ENCODE measurements at places on chromosomes 5 and 9.

DNA sequence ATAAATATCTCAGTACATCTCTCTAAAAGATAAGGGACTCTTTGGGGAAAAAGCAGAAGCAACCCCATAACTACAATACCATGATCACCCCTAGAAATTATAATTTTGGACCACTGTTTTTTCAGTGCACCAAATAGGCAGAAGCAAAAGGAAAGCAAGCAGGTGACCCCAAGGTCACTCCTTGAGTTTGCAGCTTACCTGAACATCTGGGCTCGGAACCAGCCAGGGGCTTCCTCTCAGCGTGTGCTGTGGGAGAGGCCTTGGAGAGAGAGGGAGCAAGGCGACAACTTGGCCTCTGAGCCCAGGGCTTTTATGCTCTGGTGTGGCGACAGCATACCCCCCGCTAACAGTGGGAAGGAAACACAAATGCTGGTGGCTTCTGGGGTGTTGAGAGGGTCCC is 16.8 kb downstream of the BNIP1 start:
- no peak for DNase-seq

- no peak for DNase-seq
Observed at GRCh38 chr9:135330307-135330631, 149.3 kb upstream of the PPP1R26 start.

GRCh38 chr5:1651971-1652872 is 128.5 kb upstream of the LPCAT1 start:
- DNase-seq, result no peak

- no peak for DNase-seq
Observed at GRCh38 chr5:1945606-1946005, 62.9 kb upstream of the IRX4 start.

DNA sequence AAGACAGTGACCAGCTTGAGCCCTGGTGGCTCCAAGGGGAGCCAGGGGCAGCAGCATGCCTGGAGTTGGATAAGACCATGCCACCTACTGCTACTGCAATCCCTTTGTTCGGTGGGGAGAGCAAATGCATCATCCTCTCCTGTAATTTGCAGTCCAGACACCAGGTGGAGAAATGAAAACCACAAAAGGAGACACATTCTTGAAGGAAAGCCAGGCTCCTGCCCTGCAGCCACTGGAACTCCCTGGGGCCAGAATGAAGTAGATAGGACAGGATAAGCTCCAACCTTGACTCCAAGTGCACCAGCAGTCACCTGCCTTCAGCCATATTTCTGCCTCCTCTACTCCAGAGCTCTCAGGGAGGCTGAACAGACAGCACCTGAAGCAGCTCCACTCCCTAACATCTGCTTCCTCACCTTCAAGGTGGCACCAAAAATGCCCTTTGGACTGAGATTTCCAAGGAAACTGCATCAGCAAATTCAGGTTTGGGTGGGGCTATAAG is 65.1 kb upstream of the IQGAP2 start:
- DNase-seq, result peak; percentile 83

DNA sequence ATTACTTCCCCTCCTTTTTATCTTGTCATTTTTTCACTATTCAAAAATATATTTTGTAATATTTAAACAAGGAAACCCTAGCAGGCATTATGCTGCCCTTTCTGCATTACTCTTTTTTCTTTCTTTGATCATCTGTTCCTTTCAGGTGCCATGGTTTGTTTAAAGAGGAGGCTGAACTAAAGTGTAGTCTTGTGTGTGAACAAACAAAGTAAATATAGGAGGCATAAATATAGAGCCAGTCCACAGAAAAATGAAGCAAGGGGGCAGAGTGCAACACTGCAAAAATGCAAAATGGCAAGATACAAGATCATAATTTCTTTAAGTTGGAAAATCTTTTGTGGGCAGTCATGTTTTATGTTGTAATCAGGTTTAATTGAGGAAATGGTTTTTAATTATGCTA is 947.3 kb upstream of the COX7C start:
- DNase-seq, result no peak

Data from A673 (cell line).